ENCODE measurements at places on chromosomes 3 and 15.
A peak's percentile ranks its signal among the peaks of the same experiment; 100 is the strongest.

- no peak for DNase-seq
These were observed 3.1 kb upstream of the GATA2 start for GRCh38 chr3:128496019-128496601.

DNA sequence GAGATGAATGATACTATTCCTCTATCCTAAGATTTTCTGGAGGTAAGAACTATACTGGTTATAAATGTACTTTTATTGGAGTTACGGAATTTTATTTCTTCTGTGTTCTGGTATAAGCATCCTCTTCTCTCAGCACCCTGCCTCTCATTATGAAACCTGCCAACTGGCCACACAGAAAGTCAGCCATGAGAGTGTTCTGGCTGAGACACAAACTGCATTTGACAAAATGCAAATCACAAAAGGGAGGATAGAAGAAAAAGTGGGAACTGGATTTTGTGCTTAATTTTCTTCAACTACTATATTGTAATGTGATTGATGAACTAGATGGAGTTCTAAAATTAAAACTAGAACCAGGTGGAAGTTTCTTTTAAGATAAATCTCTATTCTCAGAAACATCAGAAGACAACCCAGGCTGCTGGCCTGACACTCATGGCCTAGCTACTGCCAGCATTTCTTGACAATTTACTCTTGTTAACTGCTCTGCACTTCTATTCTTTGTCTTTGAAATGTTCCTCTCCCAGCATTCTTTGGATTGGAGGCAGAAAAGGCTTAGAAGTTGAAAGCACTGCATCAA lies 143.1 kb downstream of the WDR76 start:
- DNase-seq, result no peak

- DNase-seq, result no peak
These were observed 152.8 kb downstream of the CHDH start for GRCh38 chr3:53693451-53693850.

GRCh38 chr15:90585863-90586262 lies 56.1 kb downstream of the CRTC3 start:
- DNase-seq, result peak; percentile 52

DNA sequence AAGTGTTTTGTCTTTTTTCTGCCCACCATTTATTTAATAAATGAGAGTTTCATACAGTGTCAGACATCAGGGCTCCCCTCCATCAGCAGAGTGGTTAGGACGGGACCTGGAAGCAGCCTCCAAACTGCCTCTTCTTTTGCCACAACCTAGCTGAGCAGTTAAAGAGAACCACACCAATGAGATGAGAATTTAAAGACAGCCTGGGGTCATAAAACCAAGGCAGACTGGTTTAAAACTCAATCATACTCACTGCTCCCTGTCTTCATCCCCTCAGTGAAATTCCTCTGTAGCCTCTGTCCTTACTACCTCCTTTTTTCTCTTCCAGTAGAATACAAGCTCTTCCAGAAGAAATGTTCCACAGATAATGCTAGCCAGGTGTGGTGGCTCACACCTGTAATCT lies 78.7 kb downstream of the WWTR1 start:
- no peak for DNase-seq

GRCh38 chr15:100281096-100281917 lies 60.5 kb downstream of the ADAMTS17 start:
- no peak for DNase-seq

GRCh38 chr3:124599779-124600693 lies 130.2 kb upstream of the UMPS start:
- DNase-seq, result no peak

DNA sequence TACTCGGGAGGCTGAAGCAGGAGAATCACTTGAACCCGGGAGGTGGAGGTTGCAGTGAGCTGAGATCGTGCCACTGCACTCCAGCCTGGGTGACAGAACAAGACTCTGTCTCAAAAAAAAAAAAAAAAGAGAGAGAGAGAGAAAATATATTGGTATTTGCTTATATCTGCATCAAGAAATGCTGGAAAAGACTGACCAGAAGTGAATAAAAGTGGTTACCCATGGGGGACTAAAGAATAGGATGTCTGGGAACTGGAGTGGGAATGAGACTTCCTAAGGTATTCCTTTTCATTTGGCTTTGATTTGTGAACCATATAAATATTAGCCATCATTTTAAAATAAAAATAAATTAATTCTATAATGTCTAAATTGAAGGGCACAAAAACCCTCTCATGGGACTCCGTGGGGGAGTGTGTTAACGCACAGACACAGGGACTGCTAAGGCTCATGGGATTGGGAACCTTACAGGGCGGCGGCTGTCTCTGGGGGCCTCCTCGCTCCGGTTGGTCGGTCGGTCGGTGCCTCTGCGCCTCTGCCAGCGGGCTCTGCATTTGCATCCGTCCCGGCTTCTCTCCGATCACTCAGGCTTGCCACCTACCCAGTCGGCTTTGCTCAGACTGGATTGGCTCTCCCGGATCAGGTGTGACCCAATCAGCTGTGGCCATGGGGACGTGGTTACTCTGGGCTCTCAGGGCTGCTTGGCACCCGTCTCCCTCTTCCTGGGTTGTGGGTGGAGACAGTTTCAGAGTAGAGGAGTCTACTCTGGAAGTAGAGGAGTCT lies 12.7 kb upstream of the TSPAN3 start:
- peak; percentile 43 for DNase-seq

- DNase-seq, result no peak
These were observed 87.2 kb downstream of the CLSTN2 start for GRCh38 chr3:140022066-140022770.

DNA sequence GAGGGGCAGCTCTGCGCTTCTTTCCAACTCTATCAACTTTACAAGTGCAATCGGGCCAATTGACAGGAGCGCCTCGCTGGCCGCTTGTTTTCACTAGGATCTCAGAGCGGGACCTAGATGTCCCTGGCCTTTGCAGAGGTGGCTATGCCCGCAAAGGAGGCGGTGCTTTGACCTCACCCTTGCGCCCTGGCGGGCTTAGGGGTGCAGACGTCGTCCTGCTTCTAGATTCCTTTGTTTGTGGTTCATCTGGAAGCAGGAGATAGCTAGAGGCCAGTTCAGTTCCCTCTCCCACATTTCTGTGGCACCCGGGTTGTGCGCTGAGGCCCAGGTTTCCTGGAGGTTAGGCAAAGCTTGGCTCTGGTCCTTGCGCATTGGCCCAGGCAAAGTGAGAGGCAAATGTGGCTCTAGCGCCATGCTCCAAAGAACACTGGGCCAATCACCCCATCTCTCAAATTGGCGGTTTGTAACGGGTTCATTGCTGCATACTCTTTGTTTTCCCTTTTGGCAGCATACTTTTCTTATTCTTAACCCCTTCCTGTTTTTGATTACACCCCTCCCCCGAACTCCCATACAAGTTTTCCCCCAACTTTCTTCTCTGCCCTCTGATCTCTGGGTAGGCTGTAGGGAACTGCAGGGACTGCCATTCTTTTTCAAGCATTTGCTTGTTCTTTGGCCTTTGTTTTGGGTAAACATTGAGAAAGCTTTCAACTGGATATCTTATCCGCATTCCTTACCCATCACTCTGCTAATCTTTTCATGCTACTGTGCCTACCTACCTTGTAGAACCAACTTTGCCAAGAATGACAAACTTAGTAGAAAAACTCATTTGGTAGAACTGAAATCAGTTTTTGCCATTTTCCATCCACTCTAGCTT lies 1.4 kb downstream of the PPM1L start:
- DNase-seq, result no peak

GRCh38 chr3:195829897-195830254 lies 18.1 kb upstream of the MUC4 start:
- no peak for DNase-seq

DNA sequence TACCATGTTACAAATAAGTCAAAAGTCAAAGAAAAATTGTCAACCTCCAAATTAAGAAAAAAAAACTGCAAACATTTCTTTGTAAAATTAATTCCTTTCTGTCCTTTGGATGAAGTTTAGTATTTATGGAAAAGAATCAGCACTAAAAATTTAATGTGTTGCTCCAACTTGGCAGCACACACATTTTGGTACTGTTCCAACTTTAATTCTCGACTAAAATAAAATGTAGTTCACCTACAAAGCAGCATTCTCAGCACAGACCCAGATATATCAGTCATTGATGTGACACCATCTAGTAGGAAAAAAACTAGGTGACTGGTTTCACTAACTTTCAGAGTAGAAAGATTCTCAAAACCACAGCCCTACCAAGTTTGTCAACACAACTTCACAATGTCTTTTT lies 131.7 kb upstream of the ROBO2 start:
- DNase-seq, result no peak

DNA sequence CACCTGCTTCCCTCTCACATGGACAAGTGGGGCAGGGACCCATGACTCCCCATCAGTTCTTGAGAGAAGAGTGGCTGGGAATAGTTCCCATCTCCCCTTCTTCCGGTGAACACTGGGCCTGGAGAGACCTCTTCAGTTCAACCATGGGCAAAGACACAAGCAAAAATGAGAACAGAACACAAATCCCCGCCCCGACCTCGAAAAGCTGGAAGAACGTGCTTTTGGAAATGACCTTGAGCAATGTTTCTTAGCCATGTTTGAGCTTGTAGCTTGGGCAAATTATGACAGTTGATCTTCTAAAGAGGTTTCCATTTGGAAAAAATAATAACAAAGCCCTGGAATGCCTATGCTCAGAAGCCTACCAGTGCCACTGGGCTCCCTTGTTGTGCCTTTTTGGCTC lies 59.0 kb downstream of the FAM174B start:
- no peak for DNase-seq

GRCh38 chr3:14366915-14367823 lies 35.2 kb upstream of the SLC6A6 start:
- no peak for DNase-seq

DNA sequence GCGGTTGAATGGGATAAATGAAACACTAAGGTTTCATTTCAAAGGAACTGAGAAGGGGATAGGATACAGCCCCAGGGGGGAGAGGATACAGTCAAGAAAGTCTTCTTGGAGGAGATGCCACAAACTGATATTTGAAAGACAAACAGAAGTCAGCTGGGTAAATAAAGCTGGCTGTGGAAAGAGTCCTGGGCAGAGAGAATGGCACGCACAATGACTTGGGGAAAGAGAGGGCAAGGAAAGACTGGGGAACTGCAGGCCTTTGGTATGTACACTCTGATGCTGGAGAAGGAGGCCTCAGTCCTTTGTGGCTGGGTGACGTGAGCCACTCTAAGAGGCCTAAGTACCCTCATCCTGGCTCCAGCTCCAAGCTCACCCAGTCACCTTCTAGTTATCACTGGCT lies 45.2 kb upstream of the LMCD1 start:
- DNase-seq, result no peak

DNA sequence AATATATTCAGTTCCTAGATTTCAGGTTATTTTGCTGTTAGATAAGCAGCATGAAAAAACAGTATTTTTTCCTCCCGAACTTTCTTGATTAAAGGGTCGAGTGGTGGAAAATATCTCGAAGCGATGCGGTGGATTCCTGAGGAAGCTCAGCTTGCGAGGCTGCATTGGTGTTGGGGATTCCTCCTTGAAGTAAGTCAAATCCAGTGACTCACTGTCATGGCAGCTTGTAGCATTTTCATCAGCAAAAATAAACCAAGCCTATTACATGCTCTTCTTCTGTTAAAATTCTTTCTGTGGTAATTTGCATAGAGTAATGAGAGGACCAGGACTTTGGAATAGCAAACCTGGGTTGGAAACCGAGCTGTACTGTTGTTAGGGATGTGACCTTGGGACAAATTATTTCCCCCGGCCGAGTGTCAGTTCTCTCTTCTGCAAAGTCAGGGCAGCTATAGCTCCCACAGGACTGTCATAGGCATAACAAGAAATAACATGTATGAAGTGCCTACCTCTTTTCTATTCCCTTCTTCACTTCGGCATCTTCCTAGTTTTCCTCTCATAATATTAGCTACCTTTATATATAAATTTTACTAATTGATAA lies 75.6 kb downstream of the UBP1 start:
- DNase-seq, result peak; percentile 29

GRCh38 chr3:105553851-105554250 lies 187.1 kb downstream of the ALCAM start:
- peak; percentile 49 for DNase-seq

- DNase-seq, result no peak
These were observed 183.7 kb upstream of the LRRN1 start for GRCh38 chr3:3615533-3615932.

DNA sequence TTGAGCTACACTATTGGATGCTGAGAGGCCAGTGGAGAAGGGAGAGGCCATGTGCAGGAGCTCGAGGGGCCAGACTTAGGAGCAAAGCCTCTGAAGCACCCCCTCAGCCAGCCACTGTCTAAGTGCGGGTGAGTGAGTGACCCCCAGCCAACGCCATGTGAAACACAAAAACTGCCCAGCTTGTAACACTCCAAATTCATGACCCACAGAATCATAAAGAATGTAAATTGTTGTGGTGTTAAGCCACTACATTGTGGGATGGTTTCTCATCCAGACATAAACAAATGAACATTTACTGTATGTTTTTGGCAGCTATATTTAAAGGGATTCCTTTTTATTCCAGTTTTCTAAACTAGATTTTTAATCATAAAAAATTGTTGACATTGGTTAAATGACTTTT lies 27.2 kb upstream of the TMEM158 start:
- DNase-seq, result no peak

DNA sequence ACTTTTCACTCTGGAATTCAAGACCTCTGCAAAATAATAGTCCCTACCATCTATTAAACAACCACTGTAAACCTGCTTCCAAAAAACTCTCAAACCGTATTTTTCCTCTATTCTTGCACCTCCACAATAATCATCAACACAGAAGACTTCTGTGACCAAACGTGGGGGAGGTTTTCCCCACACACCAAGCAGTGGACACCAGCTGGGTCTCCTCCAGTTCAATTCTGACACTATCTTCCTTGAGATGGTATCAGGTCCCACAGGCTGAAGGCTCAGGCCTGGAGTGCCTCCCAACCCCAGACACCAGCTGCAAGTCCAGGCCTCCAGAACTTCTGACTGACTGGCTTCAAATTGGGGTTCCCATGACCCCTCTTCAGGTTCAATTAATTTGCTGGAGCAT lies 89.6 kb upstream of the RAP2B start:
- DNase-seq, result no peak

- peak; percentile 50 for DNase-seq
These were observed 25.7 kb downstream of the INSYN1 start for GRCh38 chr15:73727330-73727976.

GRCh38 chr3:157836022-157836421 lies 270.2 kb downstream of the SHOX2 start:
- DNase-seq, result peak; percentile 23

- no peak for DNase-seq
These were observed 6.3 kb upstream of the RTP4 start for GRCh38 chr3:187361835-187362234.

GRCh38 chr15:87793725-87794124 lies 462.8 kb downstream of the NTRK3 start:
- no peak for DNase-seq

- peak; percentile 4 for DNase-seq
These were observed 84.4 kb downstream of the THSD4 start for GRCh38 chr15:71199384-71200351.

- DNase-seq, result peak; percentile 85
These were observed 202.6 kb downstream of the KLHL25 start for GRCh38 chr15:85592148-85592547.

Measured in AG10803 (cell line).